Activated T-helper 1 cell treated with anti-CD3 and anti-CD28 coated beads, Interleukin-2, amount 50 U/mL, for 16 hours (primary cell): ENCODE measurements at places on chromosomes 5 and 9.

DNA sequence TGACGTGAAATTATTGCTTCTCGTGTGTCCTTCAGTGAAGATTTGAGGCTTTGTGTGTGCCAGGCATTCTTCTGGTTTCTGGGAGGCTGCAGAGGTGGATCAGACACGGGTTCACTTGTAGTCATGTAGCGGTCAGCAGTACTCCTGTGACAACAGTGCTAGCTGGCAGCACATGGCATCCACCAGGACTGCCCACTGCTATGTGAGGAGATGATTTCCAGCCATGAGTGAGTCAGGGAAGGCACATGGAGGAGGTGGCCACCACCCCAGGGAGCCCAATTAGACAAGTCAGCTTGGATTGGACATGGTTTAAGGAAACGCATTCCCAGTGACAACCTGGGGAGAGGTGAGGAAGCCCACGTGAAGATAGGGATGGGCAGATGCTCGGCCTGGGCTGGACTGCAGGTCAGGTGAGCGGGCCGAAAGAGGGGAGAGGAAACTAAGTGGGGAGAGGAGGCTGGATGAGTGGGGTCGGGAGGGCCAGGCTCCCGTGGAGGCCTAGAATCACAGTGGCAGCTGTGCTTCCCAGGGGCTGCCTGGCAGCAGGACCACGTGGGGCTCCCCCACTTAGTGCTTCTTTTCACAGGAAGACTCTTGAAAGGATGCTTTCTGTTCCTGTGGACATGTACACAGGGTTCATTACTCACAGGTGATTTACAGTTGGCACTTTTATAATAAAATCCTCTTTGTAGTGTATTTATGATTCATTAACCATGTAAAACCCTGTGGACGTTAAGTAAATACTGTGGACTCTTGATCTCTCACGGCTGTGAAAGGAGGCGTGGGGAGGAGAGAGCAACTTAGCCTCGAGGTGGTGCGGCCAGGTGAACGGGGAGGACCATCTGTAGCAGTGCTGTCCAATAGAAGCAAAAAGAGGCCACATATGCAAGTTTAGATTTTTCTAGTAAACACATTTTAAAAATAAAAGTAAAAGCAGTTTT lies 80.0 kb upstream of the OTULINL start:
- no peak for DNase-seq

DNA sequence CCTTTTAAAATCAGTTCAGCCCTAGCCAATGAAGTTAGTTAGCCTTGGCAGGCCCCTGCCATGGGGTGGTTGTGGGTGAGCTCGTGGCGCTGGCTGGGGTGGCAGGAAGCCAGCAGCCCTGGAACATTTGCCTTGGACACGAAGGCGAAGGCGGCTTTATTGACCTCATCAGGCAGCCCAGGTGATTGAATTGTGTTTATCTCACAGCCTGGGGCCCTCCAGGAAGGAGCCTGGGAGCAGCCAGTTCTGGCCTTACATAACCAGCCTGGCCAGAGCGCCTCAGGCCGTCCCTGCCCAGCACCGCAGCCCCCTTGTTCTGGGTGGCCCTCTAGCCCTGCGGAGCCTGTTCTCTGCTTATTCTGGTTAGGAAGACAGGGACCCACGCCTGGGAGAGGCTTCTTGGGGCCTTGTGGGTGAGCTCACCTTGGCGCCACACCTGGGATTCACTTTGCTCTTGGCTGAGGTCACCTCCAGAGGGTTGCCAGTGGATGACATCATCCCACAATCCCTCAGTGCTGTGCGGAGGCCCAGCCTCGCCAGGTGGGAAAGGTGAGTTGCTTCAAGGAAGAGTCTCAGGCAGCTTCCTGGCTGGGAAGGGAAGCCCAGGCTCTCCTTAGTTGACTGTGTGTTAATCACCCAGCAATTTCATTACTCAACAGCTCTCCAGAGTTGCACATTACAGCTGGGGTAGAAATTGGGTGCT lies 54.4 kb upstream of the RPL26L1 start:
- DNase-seq, result no peak

GRCh38 chr5:119913425-119913824 lies 284.1 kb downstream of the FAM170A start:
- DNase-seq, result no peak

- DNase-seq, result no peak
These were observed 29.0 kb downstream of the PRLR start for GRCh38 chr5:35201291-35201690.

DNA sequence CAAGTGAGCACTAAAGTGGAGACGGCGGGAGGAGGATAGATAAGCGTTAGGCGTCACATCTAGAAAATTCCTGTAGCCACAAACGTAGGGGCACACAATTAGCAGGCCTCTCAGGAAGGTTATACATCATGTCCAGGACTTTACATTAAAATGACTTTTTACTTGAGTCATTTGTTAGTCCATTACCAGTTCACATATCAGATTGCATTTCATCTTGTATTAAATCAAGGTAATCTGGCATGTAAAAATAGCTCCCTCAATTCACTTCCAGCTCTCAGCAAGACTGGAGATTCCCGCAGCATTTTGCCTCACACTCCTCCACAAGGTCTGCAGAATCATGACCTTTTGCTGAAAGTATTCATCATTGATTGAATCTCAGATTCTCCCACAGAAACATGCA lies 118.8 kb downstream of the PRDM6 start:
- no peak for DNase-seq

GRCh38 chr5:113039934-113040285 lies 63.3 kb downstream of the DCP2 start:
- no peak for DNase-seq

DNA sequence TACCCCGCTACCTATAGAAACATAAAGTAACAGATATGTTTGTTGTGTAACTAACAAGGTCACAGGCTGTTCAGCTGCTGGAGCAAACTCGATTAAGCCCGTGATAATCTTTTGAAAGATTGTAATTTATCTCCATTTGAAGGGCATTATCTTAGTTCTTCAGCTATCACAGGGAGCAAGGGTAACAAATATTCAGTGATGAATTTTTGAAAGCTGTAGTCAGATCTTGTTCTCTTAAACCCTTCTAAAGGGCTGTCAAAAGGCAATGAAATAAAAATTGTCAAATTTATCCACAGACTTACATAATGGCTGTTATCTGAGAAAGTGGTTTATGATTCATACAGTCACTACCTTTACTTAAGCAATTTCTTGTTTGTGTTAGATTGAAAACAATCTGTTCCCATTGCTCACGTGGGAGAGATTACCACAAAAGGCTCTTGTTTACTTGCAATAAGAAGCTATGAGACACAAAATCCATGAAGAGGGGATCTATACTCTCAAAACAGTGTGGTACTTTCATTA lies 78.3 kb upstream of the ZNF608 start:
- no peak for DNase-seq

GRCh38 chr9:70865471-70865870 lies 255.9 kb downstream of the TRPM3 start:
- no peak for DNase-seq

DNA sequence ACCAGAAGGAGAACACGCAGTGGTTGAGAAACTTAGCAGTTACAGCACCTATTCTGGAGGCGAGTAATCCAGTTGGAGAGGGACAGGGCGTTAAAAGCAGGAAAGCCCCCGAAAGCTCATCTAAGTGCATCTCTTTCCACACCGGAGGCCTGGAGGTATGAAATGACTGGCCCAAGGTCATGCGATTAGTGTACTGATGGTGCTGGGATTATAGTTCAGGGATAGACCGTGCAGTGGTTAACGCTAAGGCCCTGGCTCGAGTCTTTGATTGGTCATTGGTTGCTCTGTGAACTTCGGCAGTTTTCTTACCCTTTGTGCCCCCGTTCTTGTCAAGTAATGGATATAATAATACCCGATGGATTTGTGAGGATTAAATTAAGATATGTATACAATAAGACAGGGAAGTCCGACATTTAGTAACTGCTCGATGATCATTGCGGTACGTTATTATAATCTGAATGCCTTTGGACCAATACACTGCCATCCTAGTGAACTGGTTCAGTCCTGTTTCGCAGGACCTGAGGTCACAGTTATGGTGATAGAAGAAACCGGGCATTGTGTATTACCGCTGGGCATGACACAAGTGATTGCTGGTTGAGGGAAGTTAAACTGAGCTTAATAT lies 960 bp downstream of the CANX start:
- no peak for DNase-seq

DNA sequence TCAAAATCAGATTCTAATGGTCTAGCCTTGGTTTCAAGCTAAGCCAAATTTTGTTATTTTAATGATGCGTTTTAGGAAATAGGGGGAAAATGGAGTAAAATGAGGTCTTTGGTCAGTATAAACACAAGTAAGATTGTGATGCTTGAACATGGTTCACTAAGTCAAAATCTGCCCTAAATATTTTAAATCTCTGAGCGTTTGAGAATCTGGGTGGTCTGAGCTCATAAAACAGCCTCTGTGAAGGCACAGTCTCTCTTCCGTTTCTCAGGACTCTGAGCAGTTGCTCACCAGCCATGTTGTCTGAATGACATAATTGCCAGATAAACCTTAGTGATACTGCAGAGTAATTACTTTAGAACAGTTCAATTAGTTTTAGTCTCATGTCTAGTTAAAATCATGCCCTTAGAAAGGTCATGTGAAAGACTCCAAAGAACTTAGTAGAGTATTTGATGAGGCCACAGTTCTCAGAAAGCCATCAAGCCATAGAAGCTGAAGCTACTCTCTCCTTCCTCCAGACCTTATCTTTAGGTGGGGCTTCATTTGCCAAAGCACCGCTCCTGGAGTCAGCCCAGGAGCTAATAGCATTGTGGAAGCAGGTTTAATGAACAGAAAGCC lies 257.1 kb upstream of the MAP3K1 start:
- no peak for DNase-seq

DNA sequence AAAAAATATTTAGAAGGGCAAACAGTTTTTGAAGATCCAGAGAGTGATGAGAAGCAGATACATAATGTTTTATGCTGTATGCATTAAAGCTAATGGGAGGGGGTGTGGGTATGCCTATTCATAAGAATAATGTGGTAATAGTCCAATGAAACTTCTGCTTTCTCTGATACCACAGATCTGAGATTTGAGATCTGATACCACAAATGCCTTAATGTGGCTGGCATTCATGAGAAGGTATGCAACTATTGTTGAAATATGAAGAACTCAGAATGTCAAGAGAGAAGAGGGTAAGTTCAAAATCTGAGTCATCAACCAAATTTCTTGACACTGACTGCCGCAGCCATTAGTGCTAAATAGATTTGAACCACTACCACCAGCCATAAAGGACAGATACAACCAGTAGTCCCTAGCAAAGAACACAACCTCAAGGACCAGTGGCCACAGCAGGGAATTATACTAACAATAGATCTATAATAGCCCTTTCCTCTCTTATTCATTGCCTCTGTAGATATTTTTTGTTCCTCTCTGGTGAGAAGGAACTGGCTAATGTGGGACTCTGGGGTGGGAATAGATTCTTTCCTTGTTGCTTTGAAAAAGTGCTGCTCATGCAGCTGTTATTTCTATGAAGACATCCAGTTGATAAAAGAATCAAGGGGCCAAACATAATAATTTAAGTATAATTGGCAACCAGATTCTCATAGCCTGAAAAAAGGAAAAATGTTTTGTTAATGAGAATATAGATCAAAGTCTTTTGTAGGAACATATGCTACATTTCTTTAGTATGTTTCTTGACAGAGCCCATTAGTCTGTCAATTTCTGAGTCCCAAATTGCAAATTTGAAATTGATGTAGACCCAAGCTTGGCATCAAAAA lies 256.5 kb upstream of the ZNF608 start:
- DNase-seq, result no peak

GRCh38 chr5:181100121-181100875 lies 30.7 kb downstream of the OR2V1 start:
- no peak for DNase-seq

- DNase-seq, result no peak
These were observed 345.7 kb upstream of the WWC1 start for GRCh38 chr5:167945542-167946384.

GRCh38 chr5:81708889-81709288 lies 42.0 kb downstream of the SSBP2 start:
- no peak for DNase-seq

GRCh38 chr5:32642276-32643002 lies 57.1 kb downstream of the SUB1 start:
- no peak for DNase-seq

DNA sequence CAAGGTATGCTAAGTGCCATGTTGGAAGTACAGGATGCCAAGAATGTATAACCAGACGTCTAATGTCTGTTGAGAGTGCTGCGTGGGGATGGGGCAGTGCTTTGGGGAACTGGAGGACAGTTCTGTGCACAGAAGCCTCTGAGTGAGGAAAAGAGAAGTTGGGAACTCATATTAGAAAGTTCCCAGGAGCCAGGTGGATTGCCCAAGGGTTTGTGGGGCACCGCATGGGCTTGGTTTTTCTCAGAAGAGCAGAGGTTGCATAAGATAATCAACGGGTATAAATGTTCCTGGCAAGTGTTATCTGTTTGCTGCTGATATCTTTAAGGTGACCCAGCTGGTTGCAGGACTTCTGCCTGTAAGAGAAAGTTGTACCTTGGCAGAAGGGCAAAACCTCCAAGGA lies 13.1 kb downstream of the HRH2 start:
- DNase-seq, result no peak

DNA sequence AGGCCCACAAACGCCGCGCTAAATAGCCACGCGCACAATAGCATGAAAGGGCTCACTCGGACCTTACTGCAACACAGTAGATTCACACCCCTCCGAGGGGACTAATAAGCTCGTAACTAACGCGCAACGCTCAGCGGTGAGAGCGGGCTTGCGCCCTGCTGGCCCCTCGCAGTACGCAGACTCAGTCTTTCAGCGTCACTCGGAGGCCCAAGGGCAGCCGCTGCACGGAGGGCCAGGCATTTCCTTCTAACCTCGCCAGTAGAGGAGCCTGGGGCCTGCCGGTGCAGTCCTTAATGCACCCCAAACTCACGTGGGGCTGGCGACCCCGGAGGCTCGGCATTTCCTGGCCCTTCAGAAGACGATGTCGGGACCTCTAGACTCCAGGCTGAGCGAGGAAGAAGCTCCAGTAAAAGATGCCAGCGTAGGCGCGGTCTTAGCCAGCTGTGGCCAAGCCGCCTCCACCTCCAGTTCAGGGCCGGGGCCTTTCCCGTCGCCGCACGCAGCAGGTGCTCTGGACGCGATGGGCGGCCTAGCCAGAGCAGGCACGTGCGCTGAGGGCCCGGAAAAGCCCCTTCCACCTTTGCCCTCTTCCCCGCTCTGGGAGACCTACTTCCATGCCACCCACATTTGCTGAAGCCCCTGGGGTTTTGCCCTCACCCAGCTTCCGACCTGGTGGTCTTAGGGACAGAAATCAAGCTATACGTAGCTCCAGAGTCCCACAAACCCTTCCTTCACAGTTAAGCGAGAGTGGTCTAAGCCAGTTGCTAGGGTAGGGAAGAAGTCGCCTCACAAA lies 38.3 kb upstream of the TIFAB start:
- DNase-seq, result no peak

GRCh38 chr9:89702401-89702800 lies 97.6 kb downstream of the GADD45G start:
- DNase-seq, result no peak

DNA sequence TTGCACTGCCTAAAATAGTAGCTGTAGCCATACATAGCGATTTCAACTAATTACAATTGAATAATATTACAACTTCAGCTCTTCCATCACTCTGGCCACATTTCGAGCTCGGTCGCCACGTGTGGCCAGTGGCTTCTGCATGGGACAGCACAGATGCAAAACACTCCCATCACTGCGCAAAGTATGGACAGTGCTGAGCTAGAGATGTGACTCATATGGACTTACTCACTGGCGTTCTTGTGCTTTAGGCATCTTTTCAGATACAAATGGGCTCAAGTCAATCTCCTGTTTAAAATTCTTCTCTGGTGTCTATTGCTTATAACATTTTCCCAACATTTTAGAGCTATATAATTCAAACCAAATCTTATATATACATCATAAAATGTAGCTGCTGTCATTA lies 222.7 kb downstream of the ELAVL2 start:
- no peak for DNase-seq

- DNase-seq, result no peak
These were observed 223.5 kb upstream of the IL12B start for GRCh38 chr5:159553792-159554191.
